ENCODE measurements at places on chromosomes 4 and X. TPM values are rescaled to one million over a fixed set of nuclear protein-coding genes. Genes with fewer than 3 reads are reported as not detected.

PABPC1L2A gene
- not detected for total RNA-seq

TBX22 gene
- total RNA-seq = not detected

DNA sequence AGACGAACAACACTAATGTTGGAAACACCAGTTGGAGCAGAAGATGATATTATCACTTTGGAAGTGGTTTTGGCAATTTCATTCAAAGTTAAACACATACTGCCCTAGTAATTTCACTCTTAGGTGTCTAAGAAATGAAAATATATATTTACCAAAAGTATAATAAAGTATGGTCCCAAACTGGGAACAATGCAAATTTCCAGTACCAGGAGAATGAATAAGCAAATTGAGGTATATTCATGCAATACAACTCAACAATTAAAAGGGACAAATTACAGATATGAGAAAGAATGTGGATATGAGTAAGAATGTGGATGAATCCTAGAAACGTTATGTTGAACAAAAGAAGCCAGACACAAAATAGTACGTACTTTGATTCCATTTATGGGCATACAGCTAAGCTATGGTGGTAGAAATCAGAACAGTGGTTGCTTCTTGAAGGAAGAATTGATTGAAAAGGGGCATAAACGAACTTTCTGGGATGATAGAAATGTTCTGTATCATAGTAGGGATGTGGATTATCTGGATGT, 10.0 kb downstream of the ELMOD2 start:
- DNase-seq = no peak

- DNase-seq = no peak
Observed at GRCh38 chrX:70970482-70970995, 39.6 kb upstream of the SLC7A3 start.

SLC25A4 gene
- total RNA-seq = 7.2 TPM

- DNase-seq = no peak
Observed at GRCh38 chr4:146381263-146381872, 140.4 kb downstream of the SLC10A7 start.

DNA sequence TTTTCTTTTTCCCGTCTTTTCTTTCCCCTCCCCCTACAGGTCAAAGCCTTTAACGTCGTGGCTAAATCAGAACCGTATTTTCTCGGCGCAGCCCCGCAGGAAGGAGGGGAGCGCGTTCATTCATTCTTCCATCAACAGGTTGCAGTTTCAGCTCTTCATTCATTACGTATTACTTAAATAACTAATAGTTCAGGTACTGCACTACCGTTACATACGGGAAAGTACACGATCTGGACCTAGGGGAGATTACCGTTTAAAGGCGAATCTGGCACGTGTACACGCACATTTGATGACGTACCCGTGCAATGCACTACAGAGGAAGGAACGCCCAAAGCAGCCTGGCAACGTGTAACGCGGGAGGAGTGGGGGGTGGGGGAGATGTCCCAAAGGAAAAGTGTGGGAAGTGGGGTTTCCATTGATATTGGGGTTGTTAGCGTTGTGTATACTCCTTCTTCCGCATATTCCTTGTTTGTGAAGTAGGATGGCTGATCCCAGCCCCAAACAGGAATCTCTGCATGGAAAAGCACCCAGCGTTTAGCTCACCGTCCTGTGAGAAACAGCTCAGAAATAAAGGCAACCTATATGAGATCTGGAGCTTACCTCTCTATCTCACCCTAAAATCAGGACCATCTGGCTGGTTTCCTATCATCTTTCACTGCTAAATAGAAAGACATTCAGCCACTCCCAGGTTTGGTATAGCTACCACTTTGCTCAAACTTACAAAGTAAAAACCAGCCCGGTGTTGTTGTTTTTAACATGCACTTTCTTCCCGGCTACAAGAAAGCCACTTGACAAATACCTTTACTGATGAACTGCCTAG, 585 bp upstream of the SEC24D start:
- peak; percentile 33 for DNase-seq

GRCh38 chr4:1010395-1011021, 918 bp upstream of the FGFRL1 start:
- peak; percentile 67 for DNase-seq

DNA sequence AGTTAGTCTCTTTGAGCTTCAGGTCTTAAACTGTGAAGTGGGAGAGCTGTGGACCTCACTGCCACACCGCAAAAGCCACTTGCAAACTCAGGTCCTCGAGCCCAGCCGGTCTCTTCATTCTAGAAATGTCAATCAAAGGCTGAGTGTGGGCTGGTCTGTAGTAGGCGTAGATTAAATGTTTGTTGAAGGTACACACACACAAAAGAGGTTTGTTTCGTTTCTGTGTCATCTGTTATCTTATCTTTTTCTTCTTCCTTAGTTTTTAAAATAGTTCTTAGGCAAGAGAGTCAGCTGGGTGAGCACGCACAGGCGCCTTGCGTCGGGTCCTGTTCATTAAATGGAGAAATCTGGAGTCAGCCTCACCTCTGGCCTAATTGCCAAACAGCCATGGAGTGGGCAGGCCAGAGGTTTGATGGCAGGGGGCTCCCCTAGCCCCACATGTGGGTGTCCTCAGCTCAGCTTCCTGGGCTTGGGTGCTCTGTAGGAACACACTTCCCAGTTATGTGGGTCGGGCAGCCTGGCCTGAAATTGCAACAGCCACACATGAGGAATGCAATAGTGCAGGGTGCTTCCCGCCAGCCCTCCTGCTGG, 836 bp upstream of the PSAPL1 start:
- DNase-seq = no peak

AMTN gene
- total RNA-seq = not detected

HSFX1 gene
- total RNA-seq = 0.50 TPM

TDO2 gene
- total RNA-seq = 0.58 TPM

SSX2 gene
- not detected for total RNA-seq

GRCh38 chrX:73076838-73077237, 2.5 kb downstream of the PABPC1L2A start:
- no peak for DNase-seq

GRCh38 chrX:46695491-46695890, 63.4 kb downstream of the SLC9A7 start:
- DNase-seq = no peak

GRCh38 chrX:117996918-117997480, 119.6 kb downstream of the KLHL13 start:
- no peak for DNase-seq

DNA sequence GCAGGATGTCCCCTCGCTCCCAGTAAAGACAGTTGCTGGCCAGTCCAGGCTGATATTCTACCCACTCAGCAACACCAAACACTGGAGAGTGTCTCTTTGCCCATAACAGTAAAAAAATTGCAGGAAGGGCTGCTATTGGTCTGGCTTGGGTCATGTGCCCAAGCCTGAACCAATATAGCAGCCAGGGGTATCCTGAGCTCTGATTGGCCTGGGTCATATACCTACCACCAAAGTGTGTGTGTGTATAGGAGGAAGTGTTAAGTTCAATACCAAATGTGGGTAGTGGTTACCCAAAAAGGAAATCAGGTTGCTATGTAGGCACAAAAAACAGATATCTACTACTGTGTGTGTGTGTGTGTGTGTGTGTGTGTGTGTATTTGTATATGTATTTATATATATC, 373.2 kb downstream of the BCOR start:
- no peak for DNase-seq

TCP11X2 gene
- not detected for total RNA-seq

DNA sequence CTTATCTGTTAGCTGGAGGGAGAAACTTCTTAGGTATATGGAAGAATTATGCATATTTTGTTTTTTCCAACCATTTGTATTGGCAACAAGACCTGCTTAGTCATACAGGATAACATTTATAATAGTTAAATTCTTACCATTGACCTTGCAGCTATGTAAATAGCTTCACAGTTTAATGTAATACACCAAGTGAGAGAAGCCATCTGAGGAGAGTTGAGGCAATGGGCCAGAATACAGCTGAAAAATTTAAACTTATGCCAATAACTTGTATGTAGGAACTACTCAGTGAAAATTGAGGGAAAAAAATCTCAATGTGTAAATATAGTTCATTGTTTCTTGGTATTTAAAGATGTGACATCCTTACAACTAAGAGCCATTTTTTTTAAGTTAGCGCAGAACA, 273.5 kb downstream of the DACH2 start:
- DNase-seq = no peak

PRSS12 gene
- total RNA-seq = not detected

- no peak for DNase-seq
Observed at GRCh38 chrX:119343856-119344255, 55.3 kb upstream of the SLC25A43 start.

GRCh38 chr4:188015025-188015940, 19.7 kb downstream of the ZFP42 start:
- no peak for DNase-seq

FRMD7 gene
- not detected for total RNA-seq

DNA sequence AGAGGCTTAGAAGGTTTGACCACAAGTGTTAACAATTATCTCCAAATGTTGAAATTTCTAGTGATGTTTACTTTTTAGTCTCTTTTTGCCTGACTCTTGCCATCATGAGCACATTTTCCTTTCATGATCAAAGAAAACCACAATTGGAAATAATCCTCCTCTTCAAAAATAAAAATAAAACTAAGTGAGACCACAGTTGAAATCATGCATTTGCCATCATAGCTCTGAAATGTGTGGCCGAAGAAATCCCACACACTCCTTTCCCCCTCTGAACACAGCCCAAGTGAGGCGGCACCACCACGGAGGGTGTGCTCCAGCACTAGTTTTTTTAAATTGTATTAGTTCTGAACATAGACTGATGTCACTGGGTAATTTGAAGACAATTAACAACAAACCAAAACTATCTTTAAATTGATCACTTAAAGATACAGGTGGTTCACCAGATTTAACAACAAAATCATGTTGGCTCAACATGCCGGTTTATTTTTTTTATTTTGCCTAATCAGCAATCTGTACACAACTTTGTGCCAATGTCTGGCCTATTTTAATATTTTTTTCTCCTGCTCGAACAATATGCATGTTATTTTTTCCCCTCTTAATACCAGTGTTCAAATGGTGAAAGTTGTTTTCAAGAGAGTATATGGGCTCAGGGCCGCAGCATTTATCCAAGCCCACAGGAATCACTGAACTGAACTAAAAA, 17.6 kb downstream of the APBB2 start:
- no peak for DNase-seq

- no peak for DNase-seq
Observed at GRCh38 chr4:93042746-93043145, 739.0 kb downstream of the GRID2 start.
